SK-N-SH (cell line): ENCODE measurements at places on chromosomes 2 and 18. TPM values are rescaled to one million over a fixed set of nuclear protein-coding genes. Genes with fewer than 3 reads are reported as not detected.

GRCh38 chr2:97688062-97688827 lies 18.7 kb downstream of the C2orf92 start:
- no peak for DNase-seq

- no peak for DNase-seq
Measured at GRCh38 chr2:215626812-215627281, 191.0 kb upstream of the FN1 start.

DNA sequence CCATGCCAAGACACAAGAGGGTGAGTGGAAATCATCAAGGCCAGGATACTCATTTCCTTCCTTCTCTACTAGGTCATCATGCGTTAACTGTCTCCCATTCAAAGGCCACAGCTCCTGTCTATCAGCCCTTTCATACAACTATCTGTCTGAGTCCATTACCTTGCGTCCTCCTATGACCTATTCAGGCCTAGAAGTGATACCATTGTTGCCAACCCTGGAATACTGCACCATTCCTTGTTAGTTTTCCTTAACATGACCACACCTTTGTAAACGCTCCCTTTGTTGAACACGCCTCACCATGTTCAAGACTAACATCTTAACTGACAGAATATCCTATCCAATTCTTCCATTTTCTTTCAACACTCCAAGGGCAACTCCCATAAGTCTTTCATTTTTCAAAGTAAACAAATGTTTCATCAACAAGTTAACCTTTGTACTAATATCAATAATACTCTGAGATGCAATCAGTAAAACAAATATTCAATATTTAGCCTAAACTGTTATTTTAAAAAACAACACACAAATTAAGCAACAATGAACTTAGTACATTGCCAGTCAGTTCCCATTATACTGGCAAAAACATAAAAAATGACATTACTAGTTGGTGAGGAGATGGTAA lies 19.8 kb upstream of the LGALSL start:
- no peak for DNase-seq

- DNase-seq = no peak
Measured at GRCh38 chr18:14961991-14962390, 214.0 kb downstream of the ANKRD30B start.

DNA sequence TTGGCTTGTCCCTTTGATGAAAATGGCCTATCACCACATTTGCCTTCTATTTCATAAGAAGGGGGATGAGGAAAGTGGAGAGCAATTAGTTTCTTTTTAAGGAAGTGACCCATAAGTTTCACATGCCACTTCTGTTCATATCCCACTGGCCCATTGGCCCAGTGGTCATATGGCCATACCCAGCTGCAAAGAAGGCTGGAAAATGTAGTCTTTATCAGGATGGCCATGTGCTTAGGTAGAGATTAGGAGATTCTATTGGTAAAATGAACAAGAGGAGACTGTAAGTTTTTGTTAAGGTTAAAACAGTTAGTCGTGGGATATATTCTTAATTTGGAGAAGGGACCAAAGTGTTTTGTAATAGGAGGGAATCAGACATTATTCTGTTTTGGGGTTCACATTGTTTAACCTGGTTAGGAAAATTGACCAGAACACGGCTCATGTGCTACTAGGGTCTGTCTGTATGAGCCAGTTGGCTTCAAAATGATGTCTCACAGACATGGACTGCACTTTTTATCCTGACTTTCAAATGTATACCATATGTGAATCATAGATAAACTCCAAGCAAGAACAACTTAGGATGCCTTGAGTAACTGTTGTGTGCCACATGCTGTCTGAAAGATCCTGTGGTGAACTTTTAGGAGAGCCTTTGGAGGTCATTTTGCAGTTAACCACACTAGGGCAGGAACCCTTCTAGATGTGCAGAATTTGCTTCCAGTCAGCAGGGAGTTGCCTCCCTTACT lies 17.3 kb downstream of the PLCL1 start:
- DNase-seq = no peak

DNA sequence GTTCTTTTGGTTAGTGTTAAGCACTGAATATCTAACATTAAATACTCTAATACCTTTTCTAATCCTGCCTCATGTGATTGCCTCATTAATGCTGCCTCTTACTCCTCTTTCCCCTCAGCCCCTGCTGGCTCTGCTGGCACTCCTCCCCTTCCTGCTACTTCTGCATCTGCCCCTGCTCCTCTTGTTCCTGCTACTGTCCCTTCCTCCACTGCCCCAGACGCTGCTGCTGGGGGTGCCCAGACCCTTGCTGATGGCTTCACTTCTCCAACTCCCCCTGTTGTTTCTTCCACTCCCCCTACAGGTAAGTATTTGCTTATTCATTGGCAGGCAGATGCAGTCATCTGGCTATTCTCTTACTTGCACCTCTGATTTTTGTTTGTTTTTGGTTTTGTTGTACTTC lies 68.5 kb downstream of the ABI2 start:
- peak; percentile 16 for DNase-seq

DNA sequence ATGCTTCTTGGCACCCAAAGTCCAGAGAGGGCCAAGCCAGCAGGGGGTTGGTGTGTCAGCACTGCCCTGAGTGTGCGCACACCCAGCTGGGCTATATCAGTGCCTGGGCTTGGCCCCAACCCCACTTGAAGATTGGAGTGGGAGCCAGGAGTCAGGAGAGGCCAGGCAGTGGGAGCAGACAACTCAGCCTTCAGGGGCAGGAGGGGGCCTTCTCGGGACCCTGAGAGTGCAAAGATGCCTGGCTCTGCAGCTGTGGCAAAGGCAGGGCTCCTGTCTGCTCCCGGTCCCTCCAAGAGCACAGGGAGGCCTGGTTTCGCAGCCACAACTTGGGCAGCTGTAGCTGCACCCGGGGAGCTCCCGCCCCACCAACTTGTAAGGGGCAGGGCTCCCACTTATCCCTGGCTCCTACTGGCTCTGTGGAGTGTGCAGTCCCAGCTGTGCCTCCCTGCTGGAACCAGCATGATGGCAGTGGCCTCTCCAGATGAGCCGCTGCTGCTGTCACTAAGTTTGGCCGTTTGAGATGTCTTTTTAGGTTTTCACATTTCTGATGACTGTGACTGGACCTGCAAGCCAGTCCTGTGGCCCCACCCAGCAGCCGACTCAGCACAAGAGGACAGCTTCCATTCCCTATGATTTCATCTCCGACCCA lies 148.8 kb upstream of the HS6ST1 start:
- DNase-seq = no peak

- no peak for DNase-seq
Measured at GRCh38 chr2:26048791-26049190, 14.9 kb downstream of the RAB10 start.

- no peak for DNase-seq
Measured at GRCh38 chr2:46163804-46164528, 133.2 kb upstream of the EPAS1 start.

Gene MARS2
- polyA plus RNA-seq = 2.4 and 3.0 TPM in 2 replicates

Gene C2orf15
- 0.25 and 0.41 TPM in 2 replicates for polyA plus RNA-seq
